ENCODE measurements at places on chromosomes 2 and 18.

GRCh38 chr2:187985195-187985594, 306.5 kb upstream of the GULP1 start:
- DNase-seq: no peak

GRCh38 chr18:2641638-2642037, 13.9 kb upstream of the SMCHD1 start:
- DNase-seq: no peak

DNA sequence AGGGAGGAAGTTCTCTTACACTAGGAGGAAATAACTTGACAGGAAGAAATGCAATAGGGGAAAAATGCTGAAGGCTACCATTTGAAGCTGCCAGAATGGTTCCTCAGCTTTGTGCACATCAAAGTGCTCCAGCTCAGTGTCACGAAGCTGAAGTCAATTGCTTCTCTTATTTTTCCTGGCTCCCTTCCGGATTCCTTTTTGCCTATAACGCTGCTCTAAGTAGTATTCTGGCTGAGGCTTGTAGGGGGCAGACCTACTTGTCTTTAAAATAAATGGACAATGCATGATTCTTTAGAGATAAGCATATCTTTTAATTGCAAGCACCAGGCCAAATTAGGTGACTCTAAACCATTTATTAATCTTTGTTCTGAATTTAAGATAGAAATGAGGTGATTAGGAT, 60.3 kb upstream of the SCN1A start:
- no peak for DNase-seq

DNA sequence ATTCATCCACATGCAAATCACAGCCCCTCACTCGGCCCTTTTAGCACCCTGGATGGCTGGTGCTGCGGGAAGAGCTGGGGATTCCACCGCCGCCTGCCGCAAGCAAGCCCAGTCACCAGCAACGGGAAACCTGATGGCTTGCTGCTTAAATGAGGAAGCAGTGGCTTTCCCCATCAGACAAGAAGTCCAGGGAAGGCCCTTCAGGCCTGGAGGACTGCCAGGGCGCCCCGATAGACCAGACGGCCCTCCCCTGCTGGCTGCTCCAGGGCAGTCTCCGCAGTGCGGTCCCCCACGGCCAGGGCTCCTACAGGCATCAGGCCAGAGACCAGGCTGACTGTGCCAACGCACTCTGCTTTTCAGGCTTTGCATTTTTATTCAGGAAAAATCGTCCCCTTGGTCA, 439.1 kb downstream of the EIPR1 start:
- no peak for DNase-seq

DNA sequence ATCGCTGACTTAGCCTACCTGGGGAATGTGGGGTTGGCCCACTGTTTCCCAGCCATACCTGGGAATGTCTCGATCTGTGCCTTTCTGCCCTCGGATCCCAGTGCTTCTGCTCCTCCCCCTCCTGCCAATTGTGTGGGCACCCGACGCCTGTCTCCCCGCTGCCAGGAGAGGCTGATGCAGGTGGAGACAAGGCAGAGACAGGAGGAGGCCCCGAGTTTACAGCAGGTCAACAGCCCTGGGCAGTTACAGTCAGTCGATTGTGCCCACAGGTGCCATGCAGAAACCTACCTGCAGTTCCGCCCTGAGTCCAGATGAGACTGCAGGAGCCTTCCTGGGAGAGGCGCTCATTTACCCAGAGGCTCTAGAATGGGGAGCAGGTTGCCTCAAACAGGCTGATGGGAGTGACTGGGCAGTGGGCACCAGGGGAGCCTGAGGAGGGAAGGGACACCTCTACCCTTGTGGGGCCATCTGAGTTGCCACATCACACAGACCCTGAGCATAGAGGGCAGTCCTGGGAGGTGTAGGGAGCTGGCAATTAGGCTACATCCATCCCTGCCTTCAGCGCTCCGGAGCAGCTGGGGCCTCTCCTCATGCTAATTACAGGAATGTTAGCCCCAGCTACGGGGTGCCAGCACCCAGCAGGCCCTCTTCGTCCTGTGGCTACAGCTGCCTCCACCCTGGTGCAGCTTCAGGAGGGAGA, 300.1 kb downstream of the NDUFA10 start:
- no peak for DNase-seq

GRCh38 chr2:219131327-219131726, 29.3 kb downstream of the NHEJ1 start:
- DNase-seq: no peak

- DNase-seq: no peak
These were observed 20.6 kb downstream of the DUSP11 start for GRCh38 chr2:73759285-73759764.

DNA sequence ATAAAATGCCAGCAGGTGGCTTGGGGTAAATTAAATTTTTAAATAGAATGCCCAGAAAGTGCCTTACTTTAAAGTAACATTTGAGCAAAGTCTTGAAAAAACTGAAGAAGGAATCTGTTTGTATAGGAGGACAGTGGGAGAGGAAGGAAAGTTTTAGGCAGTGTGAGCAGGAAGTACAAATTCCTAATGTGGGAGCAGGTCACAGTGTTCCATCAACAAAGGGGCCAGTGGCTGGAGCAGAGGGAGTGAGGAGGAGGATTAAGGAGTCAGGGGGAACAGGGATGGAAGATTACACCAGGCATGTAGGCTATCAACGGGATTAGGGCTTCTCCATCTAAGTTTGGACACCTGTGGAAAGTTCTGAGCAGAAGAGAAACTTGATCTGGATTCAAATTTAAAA, 439.2 kb upstream of the REG3G start:
- no peak for DNase-seq

GRCh38 chr2:208297961-208298360, 31.9 kb downstream of the PIKFYVE start:
- DNase-seq: no peak

DNA sequence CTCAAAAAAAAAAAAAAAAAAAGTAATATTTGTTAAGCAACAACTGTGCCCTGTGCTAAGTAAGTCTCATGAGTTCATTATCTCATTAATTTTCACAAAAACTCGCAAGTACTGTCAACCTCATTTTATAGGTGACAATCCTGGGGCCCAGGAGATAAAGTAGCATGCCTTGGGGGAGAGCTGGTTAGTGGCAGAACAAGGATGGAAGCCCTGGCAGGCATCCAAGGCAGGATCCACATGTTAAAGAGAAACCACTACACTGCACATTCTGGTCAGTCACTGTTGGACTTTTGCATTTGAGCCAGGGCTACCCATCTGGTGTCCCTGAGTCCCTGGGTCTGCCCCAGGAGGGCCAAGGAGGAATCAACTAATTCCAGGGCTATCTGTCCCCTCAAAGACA, 54.6 kb downstream of the ZFP36L2 start:
- no peak for DNase-seq

DNA sequence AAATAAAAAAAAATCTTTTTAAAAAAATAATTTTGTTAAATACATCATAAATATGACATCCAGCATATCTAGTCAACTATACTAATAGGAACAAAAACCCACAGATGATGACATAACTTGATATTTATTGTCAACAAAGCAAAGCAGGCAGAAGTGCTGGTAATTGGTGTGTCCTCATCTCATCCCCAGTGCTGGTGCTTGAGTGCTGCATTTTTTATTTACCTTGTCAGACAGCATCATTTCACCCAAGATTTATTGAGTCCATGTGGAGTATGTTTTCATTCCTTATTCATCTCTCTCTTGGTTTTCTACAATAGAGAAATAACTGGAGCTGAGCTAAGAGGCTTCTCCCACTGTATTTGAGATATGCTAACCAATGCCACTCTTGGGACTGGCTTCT, 191.6 kb upstream of the SLC14A2 start:
- no peak for DNase-seq

GRCh38 chr18:321865-322467, 54.1 kb upstream of the THOC1 start:
- DNase-seq: no peak

DNA sequence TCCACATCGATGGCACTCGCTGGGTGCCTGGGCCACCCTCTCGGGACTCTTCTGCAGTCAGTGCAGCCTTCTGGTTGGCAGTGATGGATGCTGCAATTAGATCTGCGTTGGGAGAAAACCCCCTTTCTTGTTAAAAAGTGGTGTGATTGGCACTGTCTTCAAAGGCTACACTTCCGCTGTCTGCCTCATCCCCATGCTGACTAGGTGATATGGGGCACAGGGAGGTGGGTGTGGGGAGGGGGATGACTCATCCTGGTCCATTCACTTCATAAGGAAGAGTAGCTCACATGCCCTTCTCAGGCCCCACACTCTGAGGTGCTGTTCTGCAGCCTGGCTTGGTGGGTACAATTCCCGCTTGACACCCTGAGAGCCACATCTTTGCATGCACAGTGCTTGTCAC, 77.4 kb downstream of the THNSL2 start:
- no peak for DNase-seq

GRCh38 chr18:75065251-75066000, 143.5 kb downstream of the PTGR3 start:
- no peak for DNase-seq

- DNase-seq: no peak
These were observed 63.4 kb downstream of the EMX1 start for GRCh38 chr2:72980535-72981217.

GRCh38 chr2:239657992-239658391, 257.2 kb upstream of the HDAC4 start:
- DNase-seq: no peak

All from C1 segment of cervical spinal cord (tissue), 14 donors.